HFFc6 (cell line): ENCODE measurements at places on chromosomes 13 and 19.

- DNase-seq, result no peak
- no peaks in the 10 kb centered on the region for H3K4me1 ChIP-seq
- no peaks in the 10 kb centered on the region for H3K36me3 ChIP-seq
- H3K27me3 ChIP-seq, result peaks cover 5% of the 10 kb centered on the region; the same call in 1 of the 2 replicates
Measured at GRCh38 chr13:50188696-50189095, 173.5 kb downstream of the KCNRG start.

DNA sequence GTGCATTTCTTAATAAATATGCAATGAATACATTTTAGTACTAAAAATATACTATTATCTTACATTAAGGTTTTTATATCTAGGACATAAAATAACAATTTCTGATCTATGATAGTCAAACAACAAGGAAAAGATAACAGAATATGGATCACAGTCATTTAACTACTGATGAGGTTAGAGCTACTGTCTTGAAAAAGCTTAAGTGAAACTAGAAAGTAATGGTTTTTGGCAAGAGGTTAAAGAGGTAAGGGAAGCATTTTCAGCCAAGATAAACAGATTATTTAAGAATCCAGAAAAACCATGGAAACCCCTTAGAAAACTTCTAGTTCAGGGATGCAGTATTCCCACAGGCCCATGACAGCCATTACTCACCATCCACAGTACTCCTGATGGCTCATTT lies 787.4 kb downstream of the DACH1 start:
- no peak overlapping the region for H3K27ac ChIP-seq
- H3K4me1 ChIP-seq, result no peaks in the 10 kb centered on the region
- no peaks in the 10 kb centered on the region for H3K36me3 ChIP-seq
- no peak for DNase-seq
- no peaks in the 10 kb centered on the region for H3K27me3 ChIP-seq

- peak overlapping the region; percentile 29; the same call in 1 of the 2 replicates for H3K27ac ChIP-seq
- H3K4me1 ChIP-seq, result peaks cover 92% of the 10 kb centered on the region
- no peak for DNase-seq
- peaks cover 16% of the 10 kb centered on the region for H3K36me3 ChIP-seq
- no peaks in the 10 kb centered on the region for H3K27me3 ChIP-seq
Measured at GRCh38 chr13:79778741-79779460, 297.9 kb downstream of the NDFIP2 start.

DNA sequence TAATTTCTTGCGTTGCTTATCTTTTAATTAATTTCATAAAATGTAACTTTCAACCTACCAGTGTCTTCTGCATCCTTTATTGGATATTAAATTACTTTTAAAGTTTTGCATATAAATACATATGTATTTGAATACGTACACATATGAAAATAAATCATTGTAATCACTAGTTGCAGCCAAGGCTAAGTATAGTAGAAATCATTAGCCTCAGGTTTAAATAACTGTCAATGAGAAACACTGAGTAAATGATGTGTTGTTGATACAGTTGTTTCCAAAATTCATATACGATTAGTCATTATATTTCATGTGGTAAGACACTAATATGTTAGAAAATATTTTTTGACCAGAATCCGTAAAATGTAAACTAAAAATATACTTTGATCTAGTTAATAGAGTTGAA lies 1267.1 kb upstream of the PCDH20 start:
- H3K4me1 ChIP-seq, result no peaks in the 10 kb centered on the region
- no peak for DNase-seq
- no peaks in the 10 kb centered on the region; the same call in 1 of the 2 replicates for H3K27me3 ChIP-seq
- no peak overlapping the region for H3K4me3 ChIP-seq

DNA sequence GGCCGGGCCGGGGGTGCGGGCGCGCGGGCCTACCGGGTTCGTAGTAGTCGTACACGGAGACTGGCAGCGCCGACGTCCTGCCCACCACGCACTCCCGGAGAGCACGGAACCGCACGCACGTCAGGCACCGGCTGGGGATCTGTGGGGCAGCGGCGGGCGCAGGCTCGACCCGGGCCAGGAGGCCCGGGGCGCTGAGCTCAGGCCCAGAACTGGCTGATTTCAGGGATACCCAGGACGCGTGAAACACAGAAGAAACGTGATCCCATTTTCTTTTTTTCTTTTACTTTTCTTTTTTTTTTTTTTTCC lies 9.0 kb downstream of the F2RL3 start:
- H3K27ac ChIP-seq, result no peak overlapping the region
- H3K27me3 ChIP-seq, result peaks cover 26% of the 10 kb centered on the region
- no peaks in the 10 kb centered on the region; the same call in 1 of the 2 replicates for H3K36me3 ChIP-seq
- no peak for DNase-seq
- H3K4me3 ChIP-seq, result peak overlapping the region; percentile 53
- no peaks in the 10 kb centered on the region for H3K4me1 ChIP-seq

GRCh38 chr13:100128838-100129237 lies 39.9 kb downstream of the PCCA start:
- no peak overlapping the region for H3K27ac ChIP-seq
- H3K27me3 ChIP-seq, result peaks cover 2% of the 10 kb centered on the region
- peaks cover 70% of the 10 kb centered on the region for H3K4me1 ChIP-seq
- H3K36me3 ChIP-seq, result peaks cover 11% of the 10 kb centered on the region

- H3K27ac ChIP-seq, result no peak overlapping the region
- no peaks in the 10 kb centered on the region for H3K27me3 ChIP-seq
- no peak overlapping the region for H3K4me3 ChIP-seq
- no peaks in the 10 kb centered on the region for H3K36me3 ChIP-seq
- DNase-seq, result no peak
Measured at GRCh38 chr13:66033924-66034323, 1196.2 kb downstream of the PCDH9 start.

DNA sequence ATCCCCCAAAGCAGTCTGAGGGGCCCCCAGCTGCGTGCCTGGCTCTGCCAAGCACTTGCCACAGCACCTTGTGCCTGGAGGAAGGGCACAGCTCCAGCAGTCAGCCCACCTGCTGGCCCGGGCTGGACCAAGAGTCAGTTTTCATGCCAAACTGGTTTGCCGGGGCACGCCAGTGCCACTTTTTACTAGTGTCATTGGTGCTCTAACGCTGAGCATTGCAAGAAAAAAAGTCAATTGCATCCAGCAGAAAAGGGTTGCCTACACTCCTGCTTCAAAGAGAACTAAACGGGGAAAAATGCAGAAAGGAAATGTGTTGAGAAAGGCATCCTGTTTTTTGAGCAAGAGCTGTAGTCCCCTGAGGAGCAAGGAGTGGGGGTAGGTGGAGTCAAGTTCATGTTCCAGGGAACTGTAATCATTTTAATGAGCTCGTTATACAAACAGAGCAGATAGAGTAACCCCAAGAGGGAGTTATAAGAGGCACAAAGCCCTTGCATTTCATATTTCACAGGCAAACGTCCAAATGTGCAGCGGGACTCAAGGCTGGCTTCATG lies 68.4 kb downstream of the F2RL3 start:
- H3K4me1 ChIP-seq, result no peaks in the 10 kb centered on the region
- DNase-seq, result no peak
- H3K27me3 ChIP-seq, result peaks cover 25% of the 10 kb centered on the region
- H3K27ac ChIP-seq, result no peak overlapping the region

DNA sequence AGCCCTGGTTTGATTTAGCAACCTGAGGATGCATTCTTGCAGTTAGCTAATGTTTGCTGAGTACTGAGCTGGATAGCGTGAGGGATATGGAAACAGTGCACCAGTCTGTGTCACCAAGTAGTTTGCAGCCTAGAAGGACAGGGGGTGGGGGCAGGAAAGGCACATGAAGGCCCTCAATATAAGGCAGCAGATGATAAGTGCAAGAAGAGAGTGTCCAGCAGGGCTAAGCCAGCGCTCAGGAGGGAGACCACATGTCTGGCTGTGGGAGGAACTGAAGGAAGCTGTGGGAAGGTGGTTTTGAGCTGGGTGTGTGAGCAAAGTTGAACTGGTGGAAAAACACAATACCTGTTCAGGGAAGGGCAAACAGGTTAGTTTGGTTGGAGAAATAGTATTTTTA lies 1.7 kb downstream of the CXCL17 start:
- H3K27ac ChIP-seq, result no peak overlapping the region
- peaks cover 24% of the 10 kb centered on the region for H3K27me3 ChIP-seq
- no peaks in the 10 kb centered on the region for H3K36me3 ChIP-seq
